ENCODE measurements at places on chromosomes 7 and 10.

DNA sequence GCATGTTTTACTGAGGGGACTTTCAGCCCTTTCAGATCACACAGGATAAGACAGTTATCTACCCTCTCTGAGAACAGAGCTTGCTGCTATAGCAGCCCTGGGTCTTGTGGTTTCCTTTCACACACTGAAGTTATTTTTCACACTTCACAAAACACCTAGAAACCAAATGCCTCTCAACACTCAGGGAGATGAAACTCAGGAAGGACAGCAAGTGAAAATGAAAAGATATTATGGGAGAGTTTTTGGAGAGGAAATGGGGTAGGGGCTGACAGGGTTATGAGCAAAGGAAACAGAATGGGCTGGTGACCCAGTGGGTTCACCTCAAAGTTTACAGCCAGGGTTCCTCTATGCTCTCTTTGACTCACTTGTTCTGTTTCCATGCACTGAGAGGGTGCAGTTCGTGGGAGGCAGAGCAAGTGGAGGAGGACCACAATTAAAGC is 17.0 kb upstream of the GIMAP2 start:
- no peak for DNase-seq

- DNase-seq, result no peak
These were observed 31.3 kb downstream of the GPER1 start for GRCh38 chr7:1119201-1119600.

DNA sequence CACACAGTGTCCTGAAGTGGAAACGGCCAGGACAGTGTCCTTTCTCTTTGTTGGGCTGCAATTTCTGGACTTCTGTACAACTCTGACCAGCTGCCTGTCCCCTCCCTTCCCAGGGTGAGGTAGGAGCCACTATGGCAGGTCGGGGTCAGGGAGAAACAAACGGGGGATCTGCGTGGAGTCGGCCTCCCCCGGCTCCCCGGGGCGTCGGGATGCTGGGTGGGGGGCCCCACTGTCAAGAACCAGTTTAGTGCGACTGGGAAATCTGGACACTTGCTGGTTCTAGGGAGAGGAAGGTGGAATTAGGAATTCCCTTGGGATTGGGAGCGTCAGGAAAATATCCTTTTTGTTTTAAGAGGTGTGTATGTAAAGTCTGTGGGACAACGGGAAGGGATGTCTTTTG is 567 bp downstream of the SYCE1 start:
- DNase-seq, result no peak

DNA sequence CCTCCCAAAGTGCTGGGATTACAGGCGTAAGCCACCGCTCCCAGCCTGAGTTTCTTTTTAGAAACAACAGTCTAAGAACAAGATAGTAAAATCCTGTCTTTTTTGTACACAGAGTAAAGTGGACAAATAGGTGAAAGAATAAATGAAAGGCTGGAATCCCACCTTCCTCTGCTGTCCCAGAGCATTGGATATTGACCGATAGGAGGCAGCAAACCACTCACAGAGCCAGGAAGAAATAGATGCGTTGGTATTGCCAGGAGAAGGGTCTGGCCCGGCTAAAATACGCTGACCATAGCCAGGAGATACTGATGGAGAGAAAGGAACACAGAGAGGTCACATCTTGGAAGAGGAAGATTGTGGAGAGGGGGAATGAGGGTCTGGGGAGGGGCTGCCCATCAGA is 11.4 kb upstream of the ZNF12 start:
- DNase-seq, result no peak

DNA sequence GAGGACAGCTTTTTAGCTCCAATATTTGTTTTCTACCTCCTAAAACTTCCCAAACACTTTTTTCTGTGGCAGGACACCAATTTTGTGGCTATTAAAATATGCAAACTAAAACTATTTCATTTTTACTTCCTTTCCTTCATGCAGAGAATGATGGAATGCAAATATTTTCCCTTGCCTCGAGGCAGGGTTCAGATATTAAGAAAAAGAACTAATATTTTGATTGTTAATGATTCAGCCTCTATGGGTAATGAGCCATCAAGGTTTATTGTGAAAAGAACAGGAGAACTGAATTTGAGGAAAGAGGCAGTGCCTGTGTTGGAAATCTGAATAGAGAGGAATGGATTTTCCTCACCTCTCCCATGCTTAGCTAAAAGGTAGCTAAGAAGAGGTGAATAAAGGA is 43.1 kb upstream of the CASD1 start:
- no peak for DNase-seq

DNA sequence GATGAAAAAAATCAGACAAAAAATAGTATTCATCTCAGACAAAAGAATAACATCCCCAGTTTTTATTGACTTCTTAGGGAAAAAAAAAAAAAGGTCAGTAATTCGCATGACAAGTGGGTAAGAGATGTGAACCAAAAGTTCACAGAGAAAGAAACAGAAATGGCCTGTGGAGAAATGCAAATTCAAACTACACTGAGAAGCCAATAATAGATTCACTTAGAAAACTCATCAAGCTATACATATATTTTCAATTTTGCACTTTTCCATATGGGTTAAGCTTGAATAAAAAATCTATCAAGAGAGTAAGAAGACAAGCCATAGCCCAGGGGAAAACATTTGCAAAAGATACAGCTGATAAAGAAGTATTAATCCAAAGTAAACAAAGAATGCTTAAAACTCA is 28.0 kb downstream of the HERC4 start:
- no peak for DNase-seq

DNA sequence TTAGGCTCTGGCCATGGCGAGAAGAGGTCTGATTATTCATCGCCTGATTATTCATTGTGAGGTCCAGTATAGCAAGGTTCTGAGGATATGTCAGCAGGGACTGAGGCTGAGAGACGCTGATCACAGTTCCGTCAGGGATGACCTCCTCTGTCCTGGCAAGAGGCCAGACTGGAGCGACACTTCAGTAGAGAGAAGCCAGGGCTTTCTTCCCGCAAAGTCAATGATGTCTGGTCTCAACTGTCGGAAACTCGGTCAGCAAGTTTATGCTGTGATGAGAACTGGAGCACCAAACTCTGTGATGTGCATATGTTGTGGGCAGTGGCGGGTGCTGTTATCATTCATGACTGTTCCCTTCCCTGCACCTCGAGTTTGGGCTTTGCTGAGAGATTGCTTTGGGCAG is 29.0 kb upstream of the GNA12 start:
- no peak for DNase-seq

GRCh38 chr7:83697804-83698530 is 49.0 kb upstream of the SEMA3E start:
- DNase-seq, result no peak

DNA sequence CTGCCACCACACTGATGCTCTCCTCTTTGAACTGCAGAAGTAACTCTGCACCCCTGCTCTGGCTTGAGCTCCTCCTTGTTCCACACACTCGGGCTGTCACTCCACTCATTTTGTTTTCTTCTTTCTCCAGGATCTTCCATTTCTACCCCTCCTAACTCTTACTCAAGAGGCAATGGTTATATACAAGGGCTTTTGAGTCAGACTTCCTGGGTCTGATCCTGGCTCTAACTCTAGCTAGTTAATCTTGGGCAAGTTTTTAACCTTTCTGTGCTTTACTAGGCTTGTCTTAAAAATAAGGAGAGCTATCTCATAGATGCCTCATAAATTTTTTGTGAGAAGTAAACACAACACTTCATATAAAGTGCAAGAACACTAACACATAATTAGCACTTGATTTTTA is 45.3 kb upstream of the GNAI1 start:
- no peak for DNase-seq

- DNase-seq, result no peak
These were observed 5.7 kb upstream of the GOT1 start for GRCh38 chr10:99435986-99436638.

GRCh38 chr7:70952311-70952710 is 179.6 kb upstream of the GALNT17 start:
- DNase-seq, result no peak

DNA sequence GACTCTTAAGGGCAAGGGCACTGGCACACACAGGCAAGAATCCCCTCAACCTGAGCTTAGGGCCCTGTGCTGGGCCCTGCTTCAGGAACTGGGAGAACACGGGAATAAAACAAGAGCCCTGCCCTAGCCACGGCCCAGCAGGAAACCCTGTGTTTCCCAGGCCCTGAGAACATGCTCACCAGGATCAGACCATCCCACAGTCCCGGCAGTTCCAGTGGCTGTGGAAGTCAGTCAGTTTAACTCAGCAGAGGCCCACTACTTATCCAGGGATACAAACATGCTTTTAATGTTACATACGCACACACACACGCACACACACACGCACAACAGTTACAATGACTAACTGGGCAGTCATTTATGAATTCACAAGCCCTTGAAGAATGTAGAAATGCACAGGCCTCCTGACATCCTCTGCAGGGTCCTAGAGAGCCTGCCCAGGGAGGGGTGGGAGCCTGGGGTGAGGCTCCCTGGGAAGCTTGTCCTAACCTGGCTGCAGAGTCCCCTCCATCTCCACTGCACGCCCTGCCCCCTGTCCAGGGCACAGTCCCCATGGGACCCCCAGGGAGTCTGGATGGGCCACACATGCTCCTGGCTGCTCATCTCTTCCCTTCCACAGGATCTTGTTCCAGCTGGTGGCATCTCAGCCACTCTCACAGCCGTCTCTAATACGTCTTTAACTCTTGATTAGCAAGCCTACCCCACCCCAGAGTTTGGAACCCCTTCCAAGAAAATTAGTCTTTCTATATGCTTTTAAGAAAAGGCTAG is 97.6 kb downstream of the TCERG1L start:
- DNase-seq, result no peak

GRCh38 chr7:130401101-130401500 is 20.8 kb downstream of the CPA1 start:
- no peak for DNase-seq

DNA sequence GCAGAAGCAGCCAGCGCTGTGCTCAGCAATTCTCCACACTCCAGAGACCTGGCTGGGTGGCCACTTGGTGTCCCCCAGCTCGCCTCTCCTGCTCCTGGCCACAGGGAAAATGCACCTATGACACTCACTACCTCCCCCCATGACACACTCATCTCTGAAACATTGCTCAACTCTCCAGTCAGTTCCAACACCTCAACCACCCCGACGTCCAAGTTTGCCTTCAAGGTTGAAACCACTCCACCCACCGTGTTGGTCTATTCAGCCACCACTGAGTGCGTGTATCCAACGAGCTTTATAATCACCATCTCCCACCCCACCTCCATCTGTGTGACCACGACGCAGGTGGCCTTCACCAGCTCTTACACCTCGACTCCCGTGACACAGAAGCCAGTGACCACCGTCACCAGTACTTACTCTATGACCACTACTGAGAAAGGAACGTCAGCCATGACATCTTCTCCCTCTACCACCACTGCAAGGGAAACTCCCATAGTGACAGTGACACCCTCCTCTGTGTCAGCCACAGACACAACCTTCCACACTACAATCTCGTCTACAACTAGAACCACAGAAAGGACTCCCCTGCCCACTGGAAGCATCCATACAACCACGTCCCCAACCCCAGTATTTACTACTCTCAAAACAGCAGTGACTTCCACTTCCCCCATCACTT is 2.7 kb downstream of the MUC3A start:
- no peak for DNase-seq

DNA sequence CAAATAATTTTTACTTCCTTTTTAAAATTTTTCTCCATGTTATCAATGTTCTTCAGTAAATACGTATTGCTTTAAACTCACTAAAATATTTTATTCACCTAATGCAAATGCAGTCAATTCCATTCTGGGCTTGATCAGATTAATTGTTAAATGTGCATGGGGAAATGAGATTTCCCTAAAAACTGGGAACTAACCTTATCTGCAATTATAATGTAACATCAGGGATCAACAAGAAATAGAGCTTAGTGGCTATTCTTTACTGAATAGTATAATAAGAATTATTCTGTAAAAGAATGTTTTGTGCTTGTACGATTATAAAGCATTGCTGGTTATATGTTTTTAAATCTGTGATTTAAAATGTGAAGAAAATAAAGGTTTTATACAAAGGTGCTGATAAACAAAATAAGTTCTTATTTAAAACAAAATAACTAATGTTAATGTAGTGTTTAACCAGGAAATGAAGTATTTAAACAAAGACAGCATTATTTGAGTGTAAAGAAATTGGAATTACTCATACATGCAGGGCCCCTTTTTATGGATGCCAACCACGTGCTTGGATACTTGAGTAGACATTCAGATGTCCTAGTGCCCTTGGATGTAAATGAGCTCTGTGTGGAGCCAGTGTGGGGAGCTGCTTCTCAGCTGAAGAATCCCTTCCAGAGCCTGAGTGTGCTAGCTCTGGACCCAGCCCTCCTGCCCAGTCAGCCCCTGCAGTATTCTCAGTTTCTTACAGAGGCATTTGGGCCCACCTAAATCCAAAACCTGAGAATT is 84.2 kb downstream of the REEP3 start:
- no peak for DNase-seq

GRCh38 chr10:49579621-49580020 is 30.5 kb upstream of the SLC18A3 start:
- DNase-seq, result no peak

DNA sequence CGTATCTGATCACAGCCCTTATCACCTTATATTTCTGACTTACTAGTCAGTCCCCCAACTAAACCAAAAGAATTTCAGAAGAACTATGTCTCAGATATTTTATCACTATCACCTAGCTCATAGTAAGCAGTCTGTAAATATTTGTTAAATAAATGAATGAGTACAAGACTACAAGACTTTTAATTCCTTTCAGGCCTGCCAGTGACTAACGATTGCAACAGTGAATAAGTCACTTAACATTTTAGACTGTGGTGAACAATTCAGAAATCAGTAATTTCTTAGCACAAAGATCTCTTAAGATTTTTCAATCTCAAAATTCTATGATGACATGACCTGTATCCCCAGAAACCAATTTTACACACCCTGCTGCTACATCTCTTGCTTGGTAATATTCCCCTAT is 162.2 kb downstream of the IMMP2L start:
- DNase-seq, result no peak

GRCh38 chr10:69899727-69900595 is 98.3 kb downstream of the COL13A1 start:
- no peak for DNase-seq

DNA sequence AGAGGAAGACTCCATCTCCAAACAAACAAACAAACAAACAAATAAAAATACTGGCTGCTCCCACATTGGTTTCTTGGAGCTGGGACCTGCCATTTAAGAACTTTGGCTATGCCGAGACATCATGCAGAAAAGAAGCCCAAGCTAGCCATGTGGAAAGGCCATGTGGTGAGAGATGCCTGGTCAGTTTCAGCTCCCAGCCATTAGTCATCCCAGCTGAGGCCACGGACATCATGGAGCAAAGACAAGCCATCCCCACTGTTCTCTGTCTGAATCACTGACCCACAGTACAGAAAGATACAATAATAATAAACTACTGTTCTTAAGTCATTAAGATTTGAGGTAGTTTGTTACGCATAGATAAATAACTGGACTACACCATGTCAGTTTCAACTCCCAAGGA is 70.0 kb upstream of the PCBD1 start:
- DNase-seq, result no peak

- no peak for DNase-seq
These were observed 122.6 kb downstream of the ITIH5 start for GRCh38 chr10:7544203-7544602.

GRCh38 chr7:99235925-99236324 is 28.0 kb upstream of the KPNA7 start:
- no peak for DNase-seq
